ENCODE measurements at places on chromosomes 7 and 10. TPM values are rescaled to one million over a fixed set of nuclear protein-coding genes. Genes with fewer than 3 reads are reported as not detected.

The EPHB6 gene
- 98.1 TPM for total RNA-seq

The SLC39A12 gene
- not detected for total RNA-seq

The IGF2BP3 gene
- 9.6 TPM for total RNA-seq

The OR2A1 gene
- not detected for total RNA-seq

The TRIM73 gene
- 4.1 TPM for total RNA-seq

The PRKG1 gene
- total RNA-seq: 9.0 TPM

The CCDC172 gene
- total RNA-seq: 47.1 TPM

The HECW1 gene
- 10.3 TPM for total RNA-seq

The SYT15 gene
- 1.6 TPM for total RNA-seq

The CALML3 gene
- 1.6 TPM for total RNA-seq

The HYAL4 gene
- 1.6 TPM for total RNA-seq

The CTAGE6 gene
- total RNA-seq: 2.0 TPM

The ELAPOR2 gene
- total RNA-seq: 15.5 TPM

The C1GALT1 gene
- total RNA-seq: 16.8 TPM

The DPY19L1 gene
- 48.5 TPM for total RNA-seq

The ZFAND2A gene
- total RNA-seq: 36.3 TPM

The OR2A42 gene
- not detected for total RNA-seq

The SPDYE9 gene
- not detected for total RNA-seq

The SUGCT gene
- 2.2 TPM for total RNA-seq

The KLF6 gene
- total RNA-seq: 17.5 TPM

The ZNF37A gene
- 29.5 TPM for total RNA-seq

The ANXA8 gene
- total RNA-seq: 13.9 TPM
